NCI-H82 (cell line): ENCODE measurements at places on chromosomes 2 and 18.

- DNase-seq: no peak
Measured at GRCh38 chr2:190519975-190520767, 14.4 kb downstream of the NEMP2 start.

DNA sequence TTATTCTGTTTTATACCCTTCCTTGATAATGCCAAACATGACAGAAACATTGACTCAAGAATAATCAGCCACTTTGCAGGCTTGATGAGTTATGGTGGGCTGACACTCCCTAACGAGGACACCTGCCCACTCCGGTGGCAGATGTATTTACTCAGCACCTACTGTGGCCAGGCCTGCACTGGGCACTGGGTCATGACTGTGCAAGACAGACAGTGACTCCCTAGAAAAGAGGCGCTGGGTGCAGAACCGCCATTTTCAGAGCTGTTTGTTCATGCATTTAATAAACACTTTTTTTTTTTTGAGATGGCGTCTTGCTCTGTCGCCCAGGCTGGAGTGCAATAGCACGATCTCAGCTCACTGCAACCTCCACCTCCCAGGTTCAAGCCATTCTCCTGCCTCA is 32.5 kb downstream of the SNED1 start:
- no peak for DNase-seq

DNA sequence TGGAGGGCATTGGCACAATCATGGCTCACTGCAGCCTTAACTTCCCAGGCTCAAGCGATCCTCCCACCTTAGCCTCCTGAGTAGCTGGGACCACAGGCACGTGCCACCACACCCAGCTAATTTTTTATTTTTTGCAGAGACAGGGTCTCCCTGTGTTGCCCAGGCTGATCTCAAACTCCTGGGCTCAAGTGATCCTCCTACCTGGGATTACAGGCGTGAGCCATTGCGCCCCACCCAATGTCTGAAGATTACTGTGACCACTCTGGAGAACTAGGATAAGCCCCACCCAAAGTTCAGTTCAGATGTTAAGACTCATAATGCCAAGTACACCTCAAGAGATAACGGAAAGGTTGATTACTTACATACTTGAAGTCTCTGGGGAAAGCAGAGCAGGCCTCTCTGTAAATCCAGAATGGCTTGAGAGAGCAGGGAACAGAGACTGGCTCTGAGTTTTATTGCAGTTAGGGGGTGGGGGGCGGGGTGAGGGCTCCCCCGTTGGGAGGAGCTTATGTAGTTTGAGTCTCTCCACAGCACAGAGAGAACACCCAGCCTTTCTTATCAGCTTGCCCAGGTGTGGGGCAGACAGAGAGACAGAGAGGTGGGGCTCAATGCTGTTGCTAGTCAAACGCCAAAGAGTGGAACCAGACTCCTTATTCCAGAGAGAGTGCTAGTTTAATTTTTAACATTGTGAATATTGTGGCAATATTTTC is 26.5 kb upstream of the ERICH2 start:
- DNase-seq: no peak

GRCh38 chr2:28986429-28986828 is 5.3 kb downstream of the TOGARAM2 start:
- no peak for DNase-seq

- no peak for DNase-seq
Measured at GRCh38 chr2:236677368-236677767, 107.7 kb downstream of the ACKR3 start.

- peak; percentile 87 for DNase-seq
Measured at GRCh38 chr2:120330946-120331822, 14.8 kb upstream of the INHBB start.

- DNase-seq: no peak
Measured at GRCh38 chr2:178865999-178866398, 58.8 kb upstream of the TTN start.

- no peak for DNase-seq
Measured at GRCh38 chr18:30044496-30044895, 998.0 kb downstream of the DSC3 start.

- no peak for DNase-seq
Measured at GRCh38 chr2:177400337-177400923, 7.9 kb downstream of the AGPS start.

- DNase-seq: peak; percentile 63
Measured at GRCh38 chr2:27118525-27119329, at the start of gene CGREF1. CGREF1 (minus strand) TSS chr2:27119128; CDS start chr2:27104366, 14,762 bp downstream.

DNA sequence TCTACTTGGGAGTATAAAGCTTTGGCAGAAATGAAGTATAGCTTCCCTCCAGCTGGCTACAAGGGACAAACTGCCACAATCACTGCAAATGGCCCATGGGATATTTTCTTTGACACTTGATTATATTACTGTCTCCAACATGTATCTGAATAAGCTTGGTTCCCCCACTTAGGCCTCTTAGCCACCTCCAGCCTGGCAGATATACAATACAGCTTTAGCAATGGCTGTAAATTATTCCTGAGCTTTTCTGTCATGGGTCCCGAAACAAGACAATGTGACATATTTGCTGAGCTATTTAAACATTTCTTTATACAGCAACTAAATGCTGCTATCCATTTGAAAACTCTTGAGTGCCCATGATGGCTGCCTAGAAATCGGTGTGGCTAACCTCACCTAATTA is 406.2 kb downstream of the SUCLG1 start:
- no peak for DNase-seq

DNA sequence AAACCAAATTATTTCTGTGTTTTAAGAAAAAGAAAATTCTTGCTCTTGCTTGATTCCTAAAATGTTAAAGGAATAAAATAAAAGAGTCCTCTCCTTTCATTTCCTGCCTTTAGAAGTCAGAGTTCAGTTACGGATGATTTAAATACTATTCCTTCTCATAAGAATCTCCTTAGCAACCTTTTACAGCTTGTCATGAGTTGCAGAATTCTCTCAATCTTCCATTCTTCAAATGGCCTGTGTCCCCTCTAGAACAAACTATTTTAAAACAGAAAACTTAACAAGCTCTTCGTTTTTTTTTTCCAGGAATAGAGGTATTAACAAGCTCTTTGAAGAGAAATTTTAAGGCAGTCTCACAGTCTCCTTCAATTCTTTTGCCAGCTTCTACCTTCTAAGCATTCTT is 42.2 kb downstream of the SPIRE1 start:
- DNase-seq: no peak

DNA sequence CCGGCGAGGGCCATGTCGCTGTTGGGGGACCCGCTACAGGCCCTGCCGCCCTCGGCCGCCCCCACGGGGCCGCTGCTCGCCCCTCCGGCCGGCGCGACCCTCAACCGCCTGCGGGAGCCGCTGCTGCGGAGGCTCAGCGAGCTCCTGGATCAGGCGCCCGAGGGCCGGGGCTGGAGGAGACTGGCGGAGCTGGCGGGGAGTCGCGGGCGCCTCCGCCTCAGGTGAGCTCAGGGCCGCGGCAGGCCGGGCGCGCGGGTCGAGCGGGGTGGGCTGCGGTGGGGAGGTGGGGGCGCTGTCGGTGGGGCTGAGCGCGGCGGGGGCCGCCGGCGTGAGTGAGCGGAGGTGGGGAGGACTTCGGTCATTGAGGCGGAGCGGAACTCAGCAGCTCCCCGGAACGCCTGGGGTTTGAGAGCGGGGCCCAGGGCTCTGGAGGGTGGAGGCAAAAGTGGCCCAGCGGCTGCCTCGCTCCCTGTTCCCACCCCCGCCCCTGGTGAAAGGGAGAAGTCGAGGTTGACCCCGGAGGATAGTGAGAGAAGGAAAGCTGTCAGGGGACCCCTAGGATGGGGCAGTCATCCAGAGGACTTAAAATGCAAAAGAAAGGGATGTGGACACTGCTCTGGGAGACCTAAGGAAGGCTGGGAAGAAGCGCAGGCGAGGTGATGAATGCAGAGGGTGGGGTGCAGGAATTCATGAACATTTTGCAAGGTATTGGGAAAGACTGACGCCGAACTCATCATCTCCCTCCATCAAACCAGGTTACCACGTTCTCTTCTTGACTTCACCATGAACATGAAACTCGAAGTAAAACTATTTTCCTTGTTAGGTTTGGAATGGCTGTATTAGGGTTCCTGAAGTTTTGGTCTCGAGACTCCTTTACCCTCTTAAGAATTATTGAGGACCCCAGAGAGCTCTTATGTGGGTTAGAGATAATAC is 633 bp downstream of the MALT1 start:
- DNase-seq: peak; percentile 80

- DNase-seq: peak; percentile 49
Measured at GRCh38 chr2:96684883-96685576, 42.5 kb downstream of the FER1L5 start.

- DNase-seq: no peak
Measured at GRCh38 chr2:199258291-199258690, 199.4 kb downstream of the SATB2 start.

DNA sequence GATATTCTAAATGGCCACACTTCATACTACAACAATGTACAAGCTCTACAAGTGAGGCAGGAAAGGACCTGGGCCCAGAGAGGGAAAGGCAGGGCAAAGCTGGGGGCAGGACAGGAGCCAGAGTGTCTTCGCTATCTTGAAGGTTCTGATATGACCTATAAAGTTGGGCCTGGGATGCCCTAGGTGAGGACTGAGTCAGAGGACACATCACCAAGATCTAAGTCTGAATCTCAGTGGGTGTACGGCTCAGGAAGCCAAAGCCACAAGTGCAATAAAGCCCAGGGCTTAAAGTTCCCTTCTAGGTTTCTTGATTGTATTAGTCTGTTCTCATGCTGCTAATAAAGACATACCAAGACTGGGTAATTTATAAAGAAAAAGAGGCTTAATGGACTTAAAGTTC is 219.1 kb downstream of the ALK start:
- no peak for DNase-seq

DNA sequence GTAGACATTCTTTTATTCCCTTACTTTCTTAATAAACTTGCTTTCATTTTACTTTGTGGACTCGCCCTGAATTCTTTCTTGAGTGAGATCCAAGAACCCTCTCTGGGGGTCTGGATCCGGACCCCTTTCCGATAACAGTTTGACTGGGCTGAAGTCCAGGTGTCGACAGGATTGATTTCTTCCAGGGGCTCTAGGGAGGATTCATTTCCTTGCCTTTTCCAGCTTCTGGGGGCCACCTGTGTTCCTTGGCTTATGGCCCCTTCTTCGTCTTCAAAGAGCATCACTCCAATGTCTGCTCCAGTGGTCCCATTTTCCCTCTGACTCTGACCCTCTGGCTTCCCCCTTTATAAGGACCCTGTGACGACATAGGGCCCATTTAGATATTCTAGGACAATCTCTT is 67.5 kb downstream of the COPS8 start:
- no peak for DNase-seq

- DNase-seq: no peak
Measured at GRCh38 chr2:197911667-197912066, 107.3 kb downstream of the PLCL1 start.

DNA sequence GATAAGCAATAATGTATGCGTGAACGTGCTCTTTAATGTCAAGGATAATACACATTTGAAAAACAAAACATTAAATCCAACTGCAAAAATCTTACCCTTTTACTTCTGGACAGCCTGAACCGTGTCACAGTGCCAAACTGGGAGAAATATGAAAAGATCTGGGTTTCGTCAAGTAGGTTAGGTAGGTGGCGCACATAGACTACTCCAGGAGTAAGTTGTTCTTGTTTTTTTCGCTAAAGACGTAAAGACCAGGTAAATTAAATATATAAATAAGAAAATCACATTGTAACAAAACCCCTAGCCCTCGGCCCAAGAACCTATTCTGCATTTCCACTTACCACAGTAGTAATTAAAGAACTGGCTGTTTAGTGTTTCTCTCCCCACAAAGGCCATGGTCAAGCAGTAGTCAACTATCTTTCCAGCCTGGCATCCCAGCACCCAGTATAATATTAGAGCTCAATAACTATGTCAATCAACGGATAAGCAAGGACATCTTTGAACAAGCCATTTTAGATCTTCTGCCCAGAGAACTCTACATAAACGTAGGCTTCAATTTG is 1.1 kb downstream of the NIFK start:
- DNase-seq: no peak

- peak; percentile 90 for DNase-seq
Measured at GRCh38 chr2:182946958-182947369, 80.5 kb upstream of the FRZB start.

- DNase-seq: no peak
Measured at GRCh38 chr2:239482778-239483712, 82.2 kb upstream of the HDAC4 start.

- peak; percentile 84 for DNase-seq
Measured at GRCh38 chr2:172806493-172806892, 70.8 kb downstream of the RAPGEF4 start.

DNA sequence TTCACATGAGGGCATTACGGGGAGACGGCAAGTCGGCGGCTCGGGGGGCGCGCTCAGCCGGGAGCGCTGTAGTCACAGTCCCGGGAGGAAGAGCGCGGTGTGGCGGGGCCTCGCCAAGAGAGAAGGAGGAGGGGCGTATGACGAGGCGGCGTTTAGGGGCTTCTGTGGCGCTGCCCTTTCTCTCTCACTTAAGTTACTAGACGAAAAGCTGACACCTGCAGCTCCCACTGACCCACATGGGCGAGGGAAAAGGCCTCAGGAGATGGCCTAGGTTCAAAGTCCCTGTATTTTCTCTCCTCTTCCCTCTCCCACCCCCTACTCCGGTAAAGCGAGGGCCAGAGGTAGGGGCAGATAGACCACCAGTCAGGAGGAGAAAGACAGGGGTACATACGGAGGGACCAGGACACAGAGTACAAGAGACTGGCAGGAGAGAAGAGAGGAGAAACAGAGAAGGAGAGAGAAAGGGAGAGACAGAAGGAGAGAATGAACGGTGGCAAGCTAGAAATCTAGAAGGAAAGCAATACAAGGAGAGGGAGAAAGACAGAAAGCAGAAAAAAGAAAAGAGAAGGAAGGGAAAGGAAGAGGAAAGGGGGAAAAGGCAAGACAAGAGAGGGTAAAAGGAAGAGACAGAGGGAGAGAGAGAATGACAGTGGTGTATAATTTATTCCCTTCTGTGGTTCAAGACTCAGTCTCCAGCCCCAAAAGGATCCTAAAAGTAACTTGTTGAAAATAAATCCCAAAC is 3.8 kb downstream of the SIX2 start:
- DNase-seq: no peak

GRCh38 chr18:78904179-78904531 is 75.5 kb upstream of the SALL3 start:
- DNase-seq: no peak

GRCh38 chr2:202016579-202017227 is 17.0 kb upstream of the FZD7 start:
- DNase-seq: no peak

DNA sequence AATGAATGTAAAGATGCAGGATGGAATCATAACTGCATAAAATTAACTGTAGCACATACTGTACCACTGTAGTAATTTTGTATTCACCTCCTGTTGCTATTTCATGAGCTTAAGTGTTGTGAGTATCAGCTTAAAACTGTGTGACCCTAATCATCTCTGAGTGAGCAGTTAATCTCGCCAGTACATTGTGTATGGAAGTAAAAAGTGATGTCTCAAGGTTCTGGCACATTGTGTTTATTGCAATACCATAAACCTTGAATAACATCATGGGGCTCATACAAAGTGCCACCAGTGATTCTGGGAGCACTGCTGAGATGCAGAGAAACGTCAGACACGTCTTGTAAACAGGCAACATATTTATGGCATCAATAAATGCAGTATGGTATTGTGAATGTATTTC is 124.5 kb downstream of the PMAIP1 start:
- DNase-seq: peak; percentile 44

GRCh38 chr18:24488824-24489493 is 28.5 kb downstream of the HRH4 start:
- DNase-seq: peak; percentile 57
